ENCODE measurements at places on chromosomes 4 and X.
A peak's percentile ranks its signal among the peaks of the same experiment; 100 is the strongest.

DNA sequence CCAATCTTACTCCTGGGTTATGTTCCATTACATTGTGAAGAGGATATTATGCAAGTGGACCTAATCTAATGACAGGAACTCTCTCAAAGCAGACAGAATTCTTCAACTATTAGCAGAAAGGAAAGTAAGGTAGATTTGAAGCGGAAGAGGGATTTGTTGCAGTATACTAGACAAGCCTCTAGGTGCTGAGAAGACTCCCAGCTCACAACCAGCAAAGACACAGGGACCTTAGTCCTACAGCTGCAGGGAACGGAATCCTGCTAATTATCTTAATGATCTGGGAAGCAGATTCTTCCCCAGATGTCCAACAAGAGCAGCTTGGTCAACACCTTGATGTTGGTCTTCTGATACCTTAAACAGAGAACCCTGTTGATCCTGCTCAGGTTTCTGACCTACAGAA, 73.6 kb downstream of the STK32B start:
- no peak for DNase-seq

GRCh38 chr4:110196871-110197528, 1.4 kb downstream of the ELOVL6 start:
- peak; percentile 74 for DNase-seq

GRCh38 chr4:8745826-8746225, 125.8 kb downstream of the HMX1 start:
- DNase-seq = no peak

DNA sequence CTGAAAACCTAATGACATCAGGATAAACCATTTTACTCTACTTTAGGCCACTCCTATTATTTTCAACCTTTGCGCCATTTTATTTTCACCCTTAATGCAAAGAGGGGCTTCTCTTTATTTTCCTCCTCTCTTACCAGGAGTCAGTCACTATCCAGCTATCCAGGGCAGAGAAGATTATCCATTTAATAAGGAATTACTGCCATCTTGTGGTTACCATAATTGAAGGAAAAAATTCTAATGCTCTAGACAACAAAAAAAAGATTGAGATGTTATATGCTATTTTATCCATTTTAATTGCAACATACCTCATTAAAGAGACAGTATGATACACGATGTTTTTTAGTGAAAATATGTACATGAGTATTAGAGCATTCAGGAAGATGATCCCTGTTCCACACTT, 514.5 kb upstream of the FAM241A start:
- DNase-seq = no peak

- peak; percentile 53 for DNase-seq
These were observed at the start of gene FRMPD3 for GRCh38 chrX:107448998-107449835. Gene FRMPD3 (plus strand): TSS chrX:107449652. CDS start chrX:107526589, 76,937 bp downstream.
